ENCODE measurements at places on chromosomes 2 and 18.

DNA sequence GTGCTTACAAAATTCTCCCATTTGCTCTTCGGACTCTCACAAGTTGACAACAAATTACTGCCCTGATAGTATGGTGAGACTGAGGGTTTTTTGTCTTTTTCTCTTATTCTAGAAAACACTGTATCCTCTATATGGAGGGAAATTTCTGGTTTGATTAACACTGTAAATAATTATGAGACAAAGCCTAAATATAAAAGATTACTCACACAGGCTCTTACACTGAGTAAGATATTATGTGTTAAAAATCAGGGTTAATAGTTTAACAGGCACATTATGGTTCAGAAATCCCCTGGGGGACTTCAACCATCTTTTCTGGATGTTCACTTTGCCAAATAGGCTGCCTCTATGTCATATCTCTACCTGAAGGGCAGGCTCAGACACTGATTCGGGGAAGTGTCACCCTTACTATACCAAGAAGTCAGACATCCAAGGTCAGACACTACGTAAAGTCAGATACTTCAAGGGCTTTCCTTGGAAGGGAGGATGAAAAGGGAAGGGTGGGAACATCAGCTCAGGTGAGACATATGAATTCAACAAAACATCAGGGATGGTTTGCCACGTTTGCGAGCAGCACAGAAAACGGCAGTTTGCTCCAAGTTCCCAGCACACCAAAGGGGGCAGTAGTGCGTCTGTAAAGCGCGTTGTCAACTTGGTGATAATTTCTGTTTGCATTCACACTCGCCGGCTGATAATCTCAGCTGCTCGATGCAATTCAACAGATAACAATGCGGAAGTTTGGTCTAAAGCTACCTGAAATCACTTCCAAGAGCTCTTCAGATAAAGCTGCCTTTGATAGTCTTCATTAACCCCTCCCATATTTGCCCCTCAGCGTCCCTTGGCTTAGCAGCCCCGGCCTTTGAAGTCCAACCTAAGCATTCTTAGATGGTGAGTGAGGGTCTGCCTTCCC is 972 bp upstream of the RASGRP3 start:
- DNase-seq = peak; percentile 46

DNA sequence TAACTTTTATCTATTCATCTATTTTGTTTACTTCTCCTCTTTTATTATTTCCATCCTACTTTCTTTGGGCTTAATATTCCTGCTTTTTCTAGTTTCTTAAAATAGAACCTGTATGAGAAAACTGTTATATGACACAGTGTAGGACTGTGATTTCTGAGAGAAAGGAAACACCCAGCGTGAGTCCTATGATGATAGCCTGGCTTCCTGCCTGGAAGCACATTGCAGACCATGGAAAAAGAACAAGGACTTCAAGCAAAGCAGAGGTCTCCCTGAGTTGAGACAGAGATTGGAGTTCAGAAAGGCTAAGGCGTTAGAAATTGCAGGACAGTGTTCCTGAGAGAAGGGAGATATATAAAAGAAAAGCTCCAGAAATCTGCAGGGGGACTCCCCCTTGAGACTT is 7.8 kb downstream of the RBM44 start:
- no peak for DNase-seq

GRCh38 chr2:119426801-119427395 is 4.8 kb upstream of the TMEM37 start:
- DNase-seq = no peak

- DNase-seq = no peak
These were observed 2.8 kb downstream of the MFSD2B start for GRCh38 chr2:24012521-24013188.

DNA sequence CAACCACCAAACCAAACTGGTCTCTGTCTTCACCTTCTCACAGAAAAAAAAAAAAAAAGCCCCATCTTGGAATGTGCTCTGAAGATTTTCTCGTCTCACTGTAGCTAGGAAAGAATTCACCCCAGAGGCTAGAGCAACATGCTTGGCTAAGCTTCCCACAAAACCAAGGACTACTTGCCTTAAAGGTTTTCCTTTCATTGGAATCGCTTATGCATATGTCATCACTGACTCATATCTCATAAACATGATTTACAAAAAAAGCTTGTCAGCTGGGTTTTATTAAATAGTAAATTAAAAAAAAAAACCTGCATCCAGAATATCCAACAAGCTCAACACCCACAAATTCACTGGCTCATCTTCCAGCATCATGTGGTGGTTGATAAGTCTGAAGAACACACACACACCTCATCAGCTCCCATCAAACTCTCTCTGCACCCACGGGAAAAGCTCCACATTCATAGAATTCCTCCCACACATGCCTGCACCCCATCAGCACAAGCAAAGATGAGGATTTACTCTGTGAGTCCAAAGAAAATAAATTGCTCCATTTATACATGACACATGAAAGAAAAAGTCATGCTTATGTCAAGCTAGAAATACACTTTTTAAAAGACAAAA is 182.0 kb upstream of the TRIB2 start:
- no peak for DNase-seq
